ENCODE measurements at places on chromosomes 7 and 10.

DNA sequence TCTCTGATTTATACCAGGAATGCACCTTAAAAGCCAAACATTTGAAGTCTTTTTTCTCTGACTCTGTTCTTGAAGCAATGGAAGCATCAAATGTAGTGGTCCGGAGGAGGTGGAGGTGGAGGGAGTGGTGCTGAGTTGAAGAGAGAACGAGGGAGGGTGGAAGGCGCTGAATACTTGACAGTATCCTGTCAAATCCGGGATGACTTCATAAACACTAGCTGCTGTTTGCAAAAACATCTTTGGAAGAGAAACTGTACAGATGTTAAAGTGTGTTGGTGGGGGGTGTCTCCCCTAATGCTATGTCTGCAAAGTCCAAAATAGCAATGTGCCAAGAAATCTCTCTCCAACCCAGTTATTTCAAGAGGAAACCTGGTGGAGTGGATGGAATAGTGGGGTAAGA is 328.5 kb upstream of the AUTS2 start:
- no peak for DNase-seq

GRCh38 chr7:157003756-157004520 is 6.5 kb downstream of the MNX1 start:
- peak; percentile 35 for DNase-seq

DNA sequence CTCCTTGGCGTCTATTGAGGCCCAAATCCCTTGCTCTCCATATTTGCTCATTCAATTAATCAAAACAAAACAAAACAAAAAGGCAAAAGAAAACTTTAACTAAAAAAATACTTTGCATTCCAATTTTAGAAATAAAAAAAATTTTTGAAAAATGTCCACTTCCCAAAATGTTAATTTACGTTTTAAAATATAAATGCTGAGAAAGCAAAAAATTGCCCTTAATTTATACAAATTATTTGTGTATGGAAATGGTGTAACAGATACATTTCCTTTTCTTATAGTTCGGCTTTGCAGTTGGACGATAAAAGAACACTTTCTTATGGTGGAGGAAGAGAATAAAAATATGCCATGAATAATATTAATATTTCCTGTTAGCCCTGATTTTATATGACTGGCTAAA is 652.8 kb upstream of the PFKP start:
- no peak for DNase-seq

- DNase-seq = no peak
Measured at GRCh38 chr10:79124066-79124465, 55.3 kb downstream of the ZMIZ1 start.

GRCh38 chr7:51786284-51786683 is 469.7 kb upstream of the COBL start:
- no peak for DNase-seq

- DNase-seq = no peak
Measured at GRCh38 chr7:53062796-53063195, 27.4 kb downstream of the POM121L12 start.

- no peak for DNase-seq
Measured at GRCh38 chr7:102193806-102194205, 92.9 kb upstream of the SH2B2 start.

- DNase-seq = no peak
Measured at GRCh38 chr10:79137300-79137756, 68.6 kb downstream of the ZMIZ1 start.

- DNase-seq = no peak
Measured at GRCh38 chr10:62243647-62243997, 25.0 kb downstream of the RTKN2 start.

GRCh38 chr10:6092731-6093130 is 3.9 kb downstream of the RBM17 start:
- no peak for DNase-seq
